ENCODE measurements at places on chromosomes 16 and 17.

GRCh38 chr16:67936880-67937605, 393 bp upstream of the PSMB10 start:
- peak; percentile 65 for DNase-seq

- DNase-seq: no peak
These were observed 69.6 kb downstream of the RAI1 start for GRCh38 chr17:17750881-17751280.

- no peak for DNase-seq
These were observed 21.6 kb upstream of the ENDOV start for GRCh38 chr17:80393241-80393890.

DNA sequence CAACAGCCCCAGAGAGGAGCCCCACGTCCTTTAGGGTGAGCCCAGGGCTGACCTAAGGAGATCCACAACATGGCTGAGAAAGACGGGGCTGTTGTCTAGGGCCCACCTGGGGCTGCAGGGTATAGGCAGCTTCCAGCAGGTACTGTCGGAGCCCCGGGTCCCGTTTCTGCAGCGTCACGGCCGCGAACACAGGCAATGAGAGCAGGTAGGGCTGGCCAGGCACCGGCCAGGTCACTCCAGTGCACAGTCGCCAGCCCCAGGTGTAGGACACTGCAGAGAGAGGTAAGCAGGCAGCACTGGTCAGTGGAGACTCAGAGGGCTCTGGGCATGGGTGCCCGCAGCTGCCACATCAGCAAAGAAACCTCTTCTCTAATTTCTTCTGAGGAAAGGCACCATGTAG, 115.2 kb downstream of the LITAF start:
- no peak for DNase-seq

GRCh38 chr17:44773140-44773539, 14.4 kb downstream of the ADAM11 start:
- DNase-seq: no peak

- no peak for DNase-seq
These were observed 67.1 kb downstream of the ABCC1 start for GRCh38 chr16:16016388-16016964.

DNA sequence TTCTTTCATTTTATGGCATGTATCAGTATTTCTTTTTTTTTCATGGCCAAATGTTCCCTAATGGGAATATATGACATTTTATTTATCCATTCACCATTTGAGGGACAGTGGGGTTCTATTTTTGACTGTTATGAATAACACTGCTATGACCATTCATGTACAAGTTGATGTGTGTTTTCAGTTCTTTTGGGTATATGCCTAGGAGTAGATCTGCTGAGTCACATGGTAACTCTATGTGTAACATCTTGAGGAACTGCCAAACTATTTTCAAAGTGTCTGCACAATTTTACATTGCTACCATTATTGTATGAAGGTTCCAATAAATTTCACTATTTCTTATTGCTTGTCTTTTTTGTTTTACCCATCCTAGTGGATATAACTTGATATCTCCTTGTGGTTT, 223.0 kb downstream of the TANC2 start:
- DNase-seq: no peak

DNA sequence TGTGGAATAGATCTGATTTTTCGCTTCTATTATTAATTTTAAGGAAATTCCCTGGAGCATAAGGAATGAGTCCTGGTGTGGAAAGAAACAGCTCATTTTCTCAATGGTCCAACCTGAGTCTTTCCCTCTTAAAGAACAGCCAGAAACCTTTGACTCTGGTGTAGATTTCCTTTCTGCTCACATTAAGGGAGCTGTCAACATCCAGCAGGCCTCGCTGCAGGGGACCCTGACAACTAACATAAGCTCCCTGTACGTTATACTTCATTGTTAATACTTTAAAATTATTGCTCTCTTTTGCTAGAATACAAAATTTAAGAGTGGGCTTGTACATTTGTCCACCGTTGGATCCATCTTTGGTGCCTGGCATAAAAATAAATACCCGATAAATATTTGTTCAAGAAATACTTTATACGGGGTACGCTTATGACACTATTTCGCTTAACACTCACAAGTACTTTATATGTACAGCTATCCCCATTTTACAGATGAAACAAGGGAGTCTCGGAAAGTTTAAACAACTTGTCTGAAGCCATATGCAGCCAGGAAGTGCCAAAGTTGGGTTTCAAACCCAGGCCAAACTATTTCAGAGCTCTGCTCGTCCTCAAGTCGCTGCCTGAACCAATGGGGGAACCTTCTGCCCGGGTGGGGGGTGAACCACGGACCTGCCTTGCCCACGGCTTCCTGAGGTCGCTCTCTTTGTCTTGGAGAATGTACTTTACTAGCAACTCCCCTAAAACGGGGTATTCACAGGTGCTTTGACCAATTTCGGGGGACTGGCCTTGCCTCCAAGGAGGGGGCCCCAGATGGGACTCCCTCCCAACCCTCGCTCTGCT, 611 bp downstream of the SMARCE1 start:
- DNase-seq: no peak

DNA sequence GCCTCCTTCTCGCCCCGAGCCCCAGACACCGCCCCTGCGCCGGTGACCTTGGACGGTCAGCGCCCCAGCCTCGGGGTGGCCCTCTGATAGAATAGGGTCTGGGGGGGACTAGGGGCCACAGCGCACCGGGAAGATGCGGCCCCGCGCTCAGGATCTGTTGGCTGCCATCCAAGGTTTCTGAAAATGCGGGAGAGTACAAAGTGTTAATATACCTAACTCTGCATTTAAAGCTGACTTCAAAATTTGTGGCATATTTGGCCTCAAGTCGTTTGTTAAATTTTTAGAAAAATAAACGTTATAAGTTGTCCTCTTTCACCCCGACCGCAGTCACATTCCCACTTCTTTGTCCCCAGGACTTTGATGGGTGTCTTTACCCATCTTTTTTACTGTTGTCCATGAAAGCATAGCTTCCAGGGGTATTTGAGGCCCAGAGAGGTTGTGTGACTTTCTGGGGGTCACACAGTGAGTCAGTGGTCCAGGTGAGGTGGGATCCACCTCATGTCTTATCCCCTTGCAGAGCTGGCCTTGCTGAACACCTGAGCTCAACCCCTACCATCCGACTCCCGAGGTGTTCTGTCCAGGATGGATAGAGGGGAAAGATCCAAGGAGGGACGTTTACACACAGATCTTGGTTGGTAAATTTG, 796 bp downstream of the NT5M start:
- DNase-seq: no peak

- no peak for DNase-seq
These were observed 324.6 kb downstream of the C16orf95 start for GRCh38 chr16:86992587-86992986.

Measured in stimulated activated CD4-positive, alpha-beta T cell treated with anti-CD3 and anti-CD28 coated beads, Interleukin-4, amount 100 ng/mL, for 48 hours (primary cell).